ENCODE measurements at places on chromosomes 1 and 21. TPM values are rescaled to one million over a fixed set of nuclear protein-coding genes. Genes with fewer than 3 reads are reported as not detected.

DNA sequence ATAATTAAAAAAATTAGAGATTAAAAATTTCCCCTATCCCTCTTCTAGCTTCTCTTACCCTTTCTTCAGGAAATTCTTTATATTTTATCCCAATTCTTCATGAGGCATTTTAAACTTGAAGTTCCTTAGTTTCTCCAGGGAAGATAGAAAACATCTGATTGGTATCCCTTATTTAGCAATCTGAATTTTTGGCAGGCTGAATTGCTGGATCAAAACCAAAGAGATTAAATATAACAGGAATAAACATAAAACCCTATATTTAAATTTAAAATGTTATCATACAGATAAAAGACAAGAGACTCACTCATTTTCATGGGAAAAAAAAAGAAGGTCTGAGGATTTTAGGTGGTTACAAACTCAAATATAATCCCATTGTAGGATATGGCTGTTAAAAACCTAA, 204.2 kb downstream of the CHRM3 start:
- H3K27ac ChIP-seq, result no peak overlapping the region
- no peaks in the 10 kb centered on the region for H3K36me3 ChIP-seq
- no peak for DNase-seq
- no peaks in the 10 kb centered on the region for H3K4me1 ChIP-seq

GRCh38 chr1:227729881-227730629, 5.0 kb downstream of the JMJD4 start:
- H3K36me3 ChIP-seq, result peaks cover 6% of the 10 kb centered on the region
- DNase-seq, result no peak
- no peak overlapping the region for H3K4me3 ChIP-seq

- no peak overlapping the region for H3K27ac ChIP-seq
- no peaks in the 10 kb centered on the region for H3K27me3 ChIP-seq
- no peaks in the 10 kb centered on the region for H3K4me1 ChIP-seq
- H3K36me3 ChIP-seq, result no peaks in the 10 kb centered on the region
- no peak for DNase-seq
- H3K4me3 ChIP-seq, result no peak overlapping the region
Observed at GRCh38 chr21:14080040-14080763, 130.6 kb downstream of the LIPI start.

DNA sequence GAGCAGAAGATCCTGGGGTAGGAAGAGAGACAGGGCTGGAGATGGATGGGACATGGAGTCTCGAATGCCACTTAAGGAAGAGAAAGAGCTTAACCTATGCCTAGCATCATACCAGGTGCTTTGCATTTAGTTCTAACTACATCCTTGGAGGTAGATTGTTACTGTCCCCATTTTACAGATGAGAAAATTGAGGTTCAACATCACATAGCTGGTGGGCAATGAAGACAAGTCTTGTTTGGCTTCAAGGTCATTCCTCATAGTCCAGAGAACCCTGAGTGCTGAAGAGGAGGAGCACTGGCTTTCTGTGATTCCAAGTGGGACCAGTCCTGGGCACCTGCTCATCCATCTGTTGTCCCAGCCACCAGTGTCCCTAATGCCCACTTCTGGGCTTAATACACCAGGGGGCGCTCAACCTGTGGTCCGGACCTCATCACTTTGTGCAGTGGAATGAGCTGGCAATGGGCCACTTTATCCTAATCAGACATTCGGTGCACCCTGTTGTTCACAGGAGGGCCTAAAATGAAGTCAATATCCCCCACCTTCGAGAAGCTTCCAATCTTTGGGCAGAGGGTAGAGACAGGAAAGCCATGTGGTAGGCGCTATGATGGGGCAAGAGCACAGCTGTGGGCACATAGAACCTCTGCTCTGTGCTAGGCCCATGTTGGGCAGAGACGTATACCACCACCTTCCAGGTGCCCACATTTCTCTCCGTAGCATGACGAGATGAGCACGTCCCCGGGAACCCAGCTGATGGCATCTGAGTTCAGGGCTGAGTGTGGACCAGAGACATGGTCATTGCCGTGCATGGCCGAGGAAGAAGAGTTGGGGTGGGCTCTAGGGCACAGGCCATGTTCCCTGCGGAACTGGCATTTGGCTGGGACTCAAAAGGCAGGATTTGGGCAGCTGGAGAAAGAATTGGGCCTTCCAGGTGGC, 9.2 kb downstream of the RPS6KA1 start:
- H3K27ac ChIP-seq, result no peak overlapping the region
- no peaks in the 10 kb centered on the region for H3K27me3 ChIP-seq
- no peak overlapping the region for H3K4me3 ChIP-seq
- H3K4me1 ChIP-seq, result peaks cover 60% of the 10 kb centered on the region
- no peaks in the 10 kb centered on the region for H3K36me3 ChIP-seq

DNA sequence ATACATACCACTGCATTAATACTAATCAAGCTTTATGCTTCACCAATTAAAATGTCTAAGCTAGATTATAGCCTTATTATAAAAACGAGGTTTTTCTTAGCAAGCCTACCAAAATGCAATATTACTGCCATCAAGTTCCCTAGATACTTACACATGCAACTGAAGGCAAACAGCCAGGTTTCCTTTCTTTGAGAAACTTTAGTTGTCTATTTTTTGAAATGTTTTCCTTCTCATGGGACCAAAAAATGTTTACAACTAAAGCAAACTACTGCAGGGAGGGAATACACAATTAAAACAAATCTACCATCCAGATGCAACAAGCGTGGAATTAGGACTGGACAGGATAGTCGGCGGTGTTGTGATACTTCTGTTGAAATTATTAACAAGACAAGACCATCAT, 1.3 kb downstream of the ZNF644 start:
- H3K4me1 ChIP-seq, result peaks cover 9% of the 10 kb centered on the region
- DNase-seq, result no peak
- H3K4me3 ChIP-seq, result peak overlapping the region; percentile 70
- no peaks in the 10 kb centered on the region for H3K36me3 ChIP-seq
- peak overlapping the region; percentile 97 for H3K27ac ChIP-seq

- no peaks in the 10 kb centered on the region for H3K36me3 ChIP-seq
- DNase-seq, result peak; percentile 96
- peak overlapping the region; percentile 84 for H3K4me3 ChIP-seq
- peak overlapping the region; percentile 79 for H3K27ac ChIP-seq
- no peaks in the 10 kb centered on the region for H3K27me3 ChIP-seq
Observed at GRCh38 chr1:154860156-154860870, 9.8 kb downstream of the KCNN3 start.

DNA sequence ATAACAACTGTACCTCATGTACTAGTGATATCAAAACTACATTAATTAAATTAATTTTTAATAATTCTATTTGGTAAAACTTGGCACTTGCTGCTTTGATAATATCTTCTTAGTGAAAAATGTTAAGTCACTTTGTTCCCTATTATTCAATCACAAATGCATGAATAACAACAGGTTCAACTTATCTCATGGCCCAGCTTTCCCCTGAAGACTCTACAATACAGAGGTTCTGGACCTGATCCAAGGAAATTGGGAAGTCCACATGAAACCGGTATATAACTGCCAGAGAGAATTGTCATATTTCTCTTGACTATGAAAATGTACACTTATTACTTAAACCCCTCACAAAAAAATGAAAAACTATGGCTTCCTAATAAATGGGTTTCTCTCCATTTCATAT, 33.9 kb upstream of the PTPRC start:
- H3K4me3 ChIP-seq, result no peak overlapping the region
- no peaks in the 10 kb centered on the region for H3K27me3 ChIP-seq
- no peak overlapping the region for H3K27ac ChIP-seq
- H3K36me3 ChIP-seq, result no peaks in the 10 kb centered on the region

DNA sequence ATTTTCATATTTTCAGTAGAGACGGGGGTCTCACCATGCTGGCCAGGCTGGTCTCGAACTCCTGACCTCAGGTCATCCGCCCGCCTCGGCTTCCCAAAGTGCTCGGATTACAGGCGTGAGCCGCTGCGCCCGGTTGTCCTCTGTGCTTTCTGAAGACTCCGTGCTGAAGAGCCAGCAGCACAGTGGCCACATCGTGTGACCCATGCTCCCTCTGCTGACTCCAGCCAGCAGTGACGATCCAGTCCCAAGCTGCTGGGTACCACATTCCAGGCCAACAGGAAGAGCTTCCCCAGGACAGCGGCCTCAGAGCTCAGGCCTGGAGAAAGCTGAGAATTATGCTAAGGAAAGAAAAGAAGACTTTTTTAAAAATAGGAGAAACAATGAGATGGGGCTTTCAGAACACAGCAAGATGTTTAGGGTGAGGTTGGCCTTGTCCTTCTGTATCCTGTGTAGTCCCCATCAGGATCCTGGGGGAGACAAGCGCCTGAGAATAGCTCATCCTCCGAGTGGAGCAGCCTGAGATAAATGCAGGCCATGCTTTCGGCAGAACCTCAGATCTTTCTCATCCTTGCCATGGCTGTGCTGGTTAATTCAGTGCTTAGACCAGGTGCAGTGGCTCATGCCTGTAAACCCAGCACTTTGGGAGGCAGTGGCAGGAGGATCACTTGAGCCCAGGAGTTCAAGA, 207.1 kb downstream of the SLC35F3 start:
- no peak overlapping the region for H3K27ac ChIP-seq
- no peak for DNase-seq
- H3K4me1 ChIP-seq, result no peaks in the 10 kb centered on the region

- no peaks in the 10 kb centered on the region for H3K36me3 ChIP-seq
- H3K27me3 ChIP-seq, result no peaks in the 10 kb centered on the region
- no peak for DNase-seq
- H3K4me3 ChIP-seq, result no peak overlapping the region
- no peaks in the 10 kb centered on the region for H3K4me1 ChIP-seq
Observed at GRCh38 chr1:220500372-220500771, 27.6 kb upstream of the MARK1 start.

GRCh38 chr1:217249857-217250256, 381.0 kb downstream of the GPATCH2 start:
- H3K4me1 ChIP-seq, result no peaks in the 10 kb centered on the region
- no peak for DNase-seq

DNA sequence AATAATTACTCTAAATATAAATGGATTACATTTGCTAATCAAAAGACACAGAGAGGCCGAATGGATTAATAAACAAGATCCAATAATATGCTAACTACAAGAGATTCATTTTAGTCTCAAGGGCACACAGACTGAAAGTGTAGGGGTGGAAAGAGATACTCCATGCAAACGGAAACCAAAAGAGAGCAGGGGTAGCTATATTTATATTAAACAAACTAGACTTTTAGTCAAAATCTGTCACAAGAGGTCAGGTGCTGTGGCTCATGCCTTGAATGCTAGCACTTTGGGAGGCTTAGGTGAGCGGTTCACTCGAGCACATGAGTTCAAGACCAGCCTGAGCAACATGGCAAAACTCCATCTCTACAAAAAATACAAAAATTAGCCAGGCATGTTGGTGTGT, 33.6 kb upstream of the DISP1 start:
- no peak overlapping the region for H3K27ac ChIP-seq
- DNase-seq, result no peak
- H3K36me3 ChIP-seq, result no peaks in the 10 kb centered on the region
- no peak overlapping the region for H3K4me3 ChIP-seq

DNA sequence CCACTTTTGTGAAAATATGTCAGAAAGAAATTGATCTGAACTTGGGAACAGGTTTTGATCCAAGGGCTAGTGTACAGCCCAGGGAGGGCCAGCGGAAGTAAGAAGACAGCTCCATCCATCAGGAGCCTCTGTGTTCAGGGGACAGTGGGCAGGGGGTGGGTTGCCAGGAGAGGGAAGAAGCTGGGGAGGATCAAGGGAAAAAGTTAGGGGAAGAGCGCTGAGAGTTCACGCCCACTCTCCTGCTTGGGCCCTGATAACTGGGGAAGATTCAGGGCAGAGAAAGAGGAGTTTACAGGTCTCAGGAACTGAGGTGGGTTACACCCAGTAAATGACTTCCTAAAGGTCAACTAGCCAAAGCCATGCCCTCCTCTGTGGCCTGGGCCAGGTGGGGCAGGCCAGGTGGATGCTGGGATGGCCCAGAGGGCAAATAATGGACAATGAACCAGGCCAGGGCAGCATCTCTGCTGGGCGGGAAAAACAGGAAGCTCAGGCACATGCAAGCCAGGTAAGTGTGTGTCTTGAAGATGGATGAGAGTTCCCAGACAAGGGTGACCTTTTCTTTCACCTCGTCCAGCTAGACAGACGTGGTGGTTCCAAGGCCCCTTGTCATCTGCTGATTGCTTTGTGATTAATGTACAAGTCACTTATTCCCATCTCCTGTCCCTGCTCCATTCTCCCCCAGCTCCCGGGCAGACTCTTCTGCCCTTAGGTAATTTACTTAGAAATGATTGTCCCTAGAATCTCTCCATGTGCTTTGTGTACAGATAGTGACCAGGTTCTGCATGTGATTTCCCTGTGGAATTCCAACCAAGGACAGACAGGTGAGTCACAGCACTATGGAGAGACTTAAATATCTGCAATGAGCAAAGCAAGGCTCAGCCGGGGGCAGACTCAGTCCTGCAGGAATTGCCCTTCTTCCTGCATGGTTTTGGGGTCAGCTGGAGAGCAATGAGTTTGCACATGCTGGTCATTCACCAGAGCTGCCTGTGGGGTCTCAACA, 57.0 kb downstream of the MDM4 start:
- no peaks in the 10 kb centered on the region for H3K27me3 ChIP-seq

DNA sequence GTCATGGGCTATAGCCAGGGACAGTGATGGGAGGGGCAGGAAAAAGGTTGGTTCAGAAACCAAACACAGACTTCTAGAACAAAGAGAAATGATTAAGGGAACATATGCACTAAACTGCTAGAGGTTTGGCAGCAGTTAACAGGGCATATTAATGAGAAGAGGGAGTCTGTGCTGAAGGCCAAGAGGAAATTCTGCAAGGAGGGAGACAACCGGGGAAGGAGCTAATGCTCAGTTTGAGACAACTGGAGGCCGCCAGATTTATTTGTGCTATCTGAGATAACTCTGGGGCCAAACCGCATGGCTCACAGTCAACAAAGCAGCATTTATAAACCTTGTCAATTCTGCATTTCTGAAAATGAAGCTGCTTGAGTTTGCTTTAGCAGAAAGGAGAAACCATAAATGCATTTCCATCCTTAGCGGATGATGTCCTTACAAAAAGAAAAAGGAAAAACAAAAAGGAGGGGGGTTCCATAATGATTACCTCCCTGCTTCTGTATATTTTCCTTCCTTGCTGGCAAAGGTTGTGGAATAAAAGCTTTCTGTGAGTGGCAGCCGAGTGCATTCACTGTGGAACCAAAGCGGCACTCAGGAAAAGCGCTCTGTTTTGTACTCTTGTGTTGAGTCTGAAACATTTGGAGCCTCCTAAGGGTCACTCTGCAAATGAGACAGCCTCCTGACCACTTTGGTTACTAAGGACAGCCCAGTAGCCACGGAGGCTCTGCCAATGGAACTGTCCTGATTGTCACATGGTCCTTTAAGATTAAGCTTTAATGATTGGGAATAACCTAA, 70.3 kb downstream of the SIM2 start:
- no peak for DNase-seq
- no peaks in the 10 kb centered on the region for H3K27me3 ChIP-seq
- H3K27ac ChIP-seq, result no peak overlapping the region
- no peaks in the 10 kb centered on the region for H3K36me3 ChIP-seq
- no peak overlapping the region for H3K4me3 ChIP-seq

- no peaks in the 10 kb centered on the region for H3K36me3 ChIP-seq
- no peak overlapping the region for H3K4me3 ChIP-seq
- peak overlapping the region; percentile 84 for H3K27ac ChIP-seq
Observed at GRCh38 chr1:116504308-116505156, 66.3 kb downstream of the CD58 start.

CLCA1 gene
- not detected for polyA plus RNA-seq

TRABD2B gene
- polyA plus RNA-seq, result not detected

CCDC30 gene
- polyA plus RNA-seq, result 0.80 TPM

GJB4 gene
- not detected for polyA plus RNA-seq

MTARC2 gene
- 4.2 TPM for polyA plus RNA-seq

LMOD1 gene
- not detected for polyA plus RNA-seq

NUP133 gene
- polyA plus RNA-seq, result 31.7 TPM

TTLL10 gene
- polyA plus RNA-seq, result not detected

POGK gene
- polyA plus RNA-seq, result 17.3 TPM

Measured in GM12878 (cell line).